ENCODE measurements at places on chromosomes 1 and 21.

GRCh38 chr1:231879296-231879695 is 252.7 kb downstream of the DISC1 start:
- DNase-seq: no peak

- DNase-seq: no peak
These were observed 108.3 kb downstream of the DMRTB1 start for GRCh38 chr1:53567450-53567849.

DNA sequence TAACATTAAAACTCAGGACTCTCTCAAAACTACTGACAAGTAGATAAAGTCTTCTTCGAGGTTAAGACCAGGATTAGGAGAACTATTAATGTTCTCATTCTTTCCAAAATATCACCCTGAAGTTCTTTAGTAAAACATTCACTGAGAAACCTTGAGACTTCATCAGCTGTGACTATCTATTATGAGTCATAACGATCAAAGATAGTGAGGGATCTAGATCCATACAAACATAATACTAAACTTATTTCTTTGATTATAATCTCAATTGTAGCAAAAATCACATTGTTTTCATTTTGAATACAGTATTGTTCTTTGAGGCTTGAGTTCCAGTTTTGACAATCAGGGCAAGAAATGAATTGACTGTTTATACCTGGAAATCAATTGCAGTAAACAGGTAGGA is 11.1 kb downstream of the PYHIN1 start:
- no peak for DNase-seq

DNA sequence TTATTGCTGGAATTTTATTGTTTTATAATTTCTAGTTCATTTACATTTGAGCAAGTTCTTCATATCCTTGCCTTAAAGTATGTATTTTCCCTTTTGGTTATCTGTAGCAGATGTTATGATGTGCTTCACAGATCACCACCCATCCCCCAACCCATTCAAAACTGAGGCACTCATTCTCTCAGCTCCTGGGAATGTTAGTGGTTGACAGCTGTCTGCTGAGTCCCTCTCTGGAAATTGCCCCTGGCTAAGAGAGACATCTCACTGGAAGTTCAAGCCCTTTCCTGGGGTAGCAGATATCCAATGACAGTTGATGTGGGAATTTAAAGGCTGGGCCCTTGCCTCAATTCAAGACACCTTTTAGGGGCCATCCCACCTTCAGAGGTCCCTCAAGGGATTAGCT is 4.3 kb upstream of the DPYD start:
- DNase-seq: no peak

DNA sequence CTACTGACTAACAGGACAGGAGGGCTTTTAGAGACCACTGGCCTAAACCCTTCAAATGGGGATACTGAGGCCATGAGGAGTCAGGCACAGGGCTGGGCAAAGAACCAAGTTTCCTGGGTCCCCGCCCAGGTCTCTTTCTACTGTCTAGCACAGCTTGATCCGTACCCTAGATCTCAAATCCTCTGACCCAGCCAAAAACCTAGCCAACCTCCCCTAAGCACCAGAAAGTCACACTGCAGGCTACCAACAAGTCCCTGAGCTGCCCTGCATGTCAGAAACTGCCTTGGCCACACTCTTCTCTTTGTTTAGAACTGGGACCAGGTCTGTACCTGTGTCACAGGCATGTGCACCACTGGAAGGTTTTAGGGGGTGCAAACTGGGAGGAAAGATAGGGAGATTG is 33.6 kb downstream of the AHDC1 start:
- DNase-seq: no peak

DNA sequence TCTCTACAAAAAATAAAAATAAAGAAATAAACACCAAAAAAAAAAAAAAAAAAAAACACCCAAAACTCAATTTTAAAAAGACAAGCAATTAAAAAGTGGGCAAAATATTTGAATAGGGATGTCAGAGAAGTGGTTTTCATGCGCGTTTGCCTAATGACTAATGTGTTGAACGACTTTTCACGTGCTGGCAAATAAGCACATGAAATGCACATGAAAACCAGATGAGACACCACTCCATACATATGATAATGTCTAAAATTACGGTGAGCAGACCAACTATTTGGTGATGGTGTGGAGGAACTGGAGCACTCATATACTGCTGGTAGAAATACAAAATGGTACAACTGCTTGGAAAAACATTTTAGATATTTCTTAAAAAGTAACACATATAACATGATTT is 39.4 kb upstream of the UHMK1 start:
- no peak for DNase-seq

DNA sequence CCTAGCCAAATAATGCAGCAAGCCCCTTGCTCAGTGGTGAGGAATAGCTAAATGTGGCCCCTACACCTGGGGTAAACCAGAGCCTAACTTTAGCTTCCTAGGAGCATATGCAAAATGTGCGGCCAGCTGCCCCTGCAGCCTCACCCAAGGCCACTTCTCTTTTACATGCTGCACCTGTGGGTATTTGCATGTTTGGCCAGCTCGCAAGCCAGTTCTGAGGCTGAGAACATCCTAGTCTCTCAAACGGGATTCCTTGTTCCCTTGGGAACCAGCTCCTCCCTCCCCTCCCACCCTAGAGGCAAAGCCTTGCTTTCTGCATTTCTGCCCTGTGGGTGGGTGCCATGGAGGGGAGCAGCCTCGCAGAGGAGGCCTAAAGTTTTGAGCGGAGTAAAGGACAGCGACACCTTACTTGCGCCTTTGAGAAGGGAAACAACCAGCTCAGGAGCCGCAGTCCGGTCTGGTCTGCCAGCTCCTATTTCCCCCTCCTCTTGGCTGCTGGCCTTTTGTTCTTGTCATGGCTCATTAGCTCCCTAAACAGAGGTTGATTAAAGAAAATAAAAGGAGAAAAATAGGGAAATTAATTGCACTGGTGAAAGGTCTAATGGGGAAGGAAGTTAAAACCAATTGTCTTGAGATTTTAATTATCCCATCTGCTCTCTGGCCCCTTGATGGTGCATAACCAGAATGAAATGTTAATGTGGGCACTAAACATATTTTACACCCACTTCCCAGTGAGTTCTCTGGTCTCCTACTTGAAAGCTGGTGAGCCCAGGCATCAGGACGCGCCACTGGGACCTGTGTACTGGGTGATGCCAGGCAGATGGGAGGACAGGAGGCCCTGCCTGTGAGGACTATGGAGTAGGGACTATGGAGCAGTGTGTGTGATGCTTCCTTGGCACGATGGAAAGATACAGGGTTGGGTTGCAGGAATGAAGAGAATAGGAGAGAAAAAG is 68.7 kb downstream of the TEX35 start:
- no peak for DNase-seq

DNA sequence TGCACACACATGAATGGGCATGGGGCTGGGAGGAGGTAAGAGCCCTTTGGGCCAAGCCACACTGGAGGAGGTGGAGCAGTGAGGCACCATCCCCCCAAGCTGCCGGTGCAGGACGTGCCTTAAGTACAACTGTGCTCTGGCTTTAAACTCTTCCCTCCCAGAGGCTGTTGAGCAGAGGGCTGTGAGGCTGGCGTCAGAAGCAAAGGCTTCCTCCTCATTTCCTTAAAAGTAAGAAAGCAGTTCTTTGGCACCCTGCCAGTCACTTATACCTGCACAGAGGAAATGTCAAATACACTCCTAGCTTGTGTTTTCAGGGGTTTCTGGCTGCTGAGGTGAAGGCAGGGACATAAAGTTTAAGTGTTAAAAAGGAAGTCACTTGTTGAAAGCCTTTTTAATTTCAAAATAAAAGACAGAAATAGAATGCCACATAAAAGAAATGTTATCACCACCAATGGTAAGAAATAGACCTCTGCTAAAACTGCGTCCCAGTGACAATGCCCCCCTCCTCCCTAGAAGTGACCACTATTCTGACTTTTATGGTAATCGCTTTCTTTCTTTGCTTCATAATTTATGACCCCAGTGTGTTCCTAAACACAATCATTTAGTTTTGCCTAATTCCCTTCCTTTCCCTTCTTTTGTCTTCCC is 33.0 kb downstream of the LAMC2 start:
- peak; percentile 15 for DNase-seq

- DNase-seq: no peak
These were observed 84.2 kb downstream of the RABGAP1L start for GRCh38 chr1:174243451-174244000.

DNA sequence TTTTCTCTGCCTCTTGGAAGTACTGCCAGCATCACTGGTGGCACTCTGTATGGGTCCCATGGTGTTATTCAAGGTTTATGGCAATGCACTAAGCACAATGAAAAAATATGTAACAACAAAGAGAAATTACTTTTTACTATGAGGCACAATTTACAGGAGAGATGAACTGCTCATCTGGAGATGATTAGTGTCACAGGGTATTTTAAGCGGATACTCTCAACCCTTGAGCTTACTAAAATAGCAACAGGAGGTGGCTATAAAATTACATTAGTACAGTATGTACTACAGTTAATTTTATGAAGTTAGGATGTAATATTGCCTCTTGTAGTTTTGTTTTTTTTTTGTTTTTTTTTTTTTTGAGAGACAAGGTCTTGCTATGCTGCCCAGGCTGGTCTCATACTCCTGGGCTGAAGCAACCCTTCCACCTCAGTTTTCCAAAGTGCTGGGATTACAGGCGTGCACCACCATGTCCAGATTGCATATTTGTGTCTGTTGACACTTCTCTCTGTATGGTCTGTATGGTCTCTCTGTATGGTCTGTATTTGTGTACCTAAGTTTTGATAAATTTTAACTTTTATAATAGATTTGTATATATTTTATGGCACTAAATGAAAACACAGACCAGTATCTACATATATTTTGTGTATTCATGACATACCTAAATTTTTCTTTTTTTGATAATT is 175.6 kb upstream of the HP1BP3 start:
- DNase-seq: no peak

- no peak for DNase-seq
These were observed 784.5 kb downstream of the BRINP3 start for GRCh38 chr1:189693140-189693539.

DNA sequence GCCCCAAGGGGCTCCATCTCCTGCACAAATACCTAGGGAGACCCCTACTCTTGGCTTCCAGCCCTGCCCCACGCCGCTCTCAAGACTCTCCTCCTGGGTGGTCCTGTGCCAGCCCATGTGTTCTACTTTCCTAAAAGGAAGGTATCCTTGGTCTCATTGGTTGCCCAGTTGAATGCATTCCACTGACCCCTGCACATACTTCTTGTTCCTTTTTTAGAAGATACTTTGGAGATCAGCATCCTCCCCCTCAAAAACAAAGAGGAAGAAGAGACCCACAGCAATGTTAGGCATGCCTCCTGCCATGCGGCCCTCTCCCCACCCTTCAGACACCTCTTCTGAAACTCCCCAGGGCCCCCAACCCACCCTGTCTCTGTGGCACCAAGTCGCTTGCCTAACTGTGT is 4.1 kb downstream of the SLAMF9 start:
- no peak for DNase-seq

- no peak for DNase-seq
These were observed 49.8 kb downstream of the ITSN1 start for GRCh38 chr21:33691945-33692603.

- DNase-seq: no peak
These were observed 2.7 kb upstream of the RCC1 start for GRCh38 chr1:28503117-28503516.

DNA sequence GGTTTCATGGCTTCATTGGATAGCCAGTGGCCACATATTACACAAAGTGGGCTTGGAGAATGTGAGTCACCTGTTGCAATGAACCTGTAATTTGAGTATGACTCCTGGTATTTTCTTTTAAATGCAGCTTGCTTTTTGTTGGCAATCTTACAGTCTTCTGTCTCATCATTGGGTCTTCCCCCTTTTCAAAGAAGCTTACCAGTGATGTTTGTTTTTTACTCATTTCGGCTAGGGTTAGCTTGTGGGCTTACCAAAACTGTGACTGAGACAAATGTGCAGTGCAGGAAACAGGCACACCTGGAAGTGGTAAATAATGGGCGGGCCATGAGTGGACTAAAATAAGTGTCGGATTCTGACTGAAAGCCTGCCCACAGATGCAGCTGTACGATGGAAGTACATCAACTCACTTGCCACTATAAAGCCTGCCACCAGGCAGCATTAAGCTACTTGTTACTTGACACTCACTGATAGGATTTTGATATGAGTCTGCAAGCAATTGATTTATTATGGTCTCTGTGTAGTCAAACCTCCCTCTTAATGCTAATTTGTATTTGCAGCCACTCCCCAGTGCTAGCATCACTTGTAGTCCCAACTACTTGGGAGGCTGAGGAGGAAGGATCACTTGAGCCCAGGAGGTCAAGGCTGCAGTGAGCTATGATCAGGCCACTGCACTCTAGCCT is 4.2 kb downstream of the HHAT start:
- no peak for DNase-seq

DNA sequence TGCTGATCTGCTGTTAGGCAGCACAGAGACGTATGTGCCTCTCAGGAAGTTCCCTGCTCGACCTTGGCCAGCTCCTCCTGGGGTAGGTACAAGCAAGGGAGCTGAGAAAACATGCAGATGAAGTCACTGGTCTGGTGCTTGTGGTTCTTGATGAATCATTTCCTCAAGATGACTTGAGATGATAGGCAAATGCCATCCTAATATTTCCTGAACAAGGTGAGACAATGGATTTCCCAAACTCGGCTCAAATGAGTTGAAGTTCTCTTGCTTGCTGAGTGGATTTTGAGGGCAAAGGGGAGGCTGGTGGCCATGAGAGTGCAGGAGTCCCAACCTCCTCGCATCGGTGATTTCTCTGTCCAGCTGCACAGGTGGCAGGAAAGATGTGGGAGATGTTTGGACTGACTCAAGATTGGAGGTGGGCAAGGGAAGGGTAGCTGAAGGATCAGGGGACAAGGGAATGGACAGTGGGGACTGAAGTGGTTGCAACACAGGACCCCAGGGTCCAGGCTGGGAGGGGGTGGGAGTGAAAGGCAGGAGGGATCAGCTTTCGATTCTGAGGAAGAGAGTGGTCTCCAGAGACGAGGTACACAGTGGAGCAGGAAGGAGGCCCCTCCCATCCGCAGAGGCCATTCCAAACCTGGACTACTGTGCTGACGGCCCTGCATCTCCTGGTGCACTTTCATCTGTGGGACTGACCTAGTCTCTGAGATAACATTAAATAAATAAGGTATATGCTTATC is 63.9 kb downstream of the CAPN2 start:
- DNase-seq: no peak

DNA sequence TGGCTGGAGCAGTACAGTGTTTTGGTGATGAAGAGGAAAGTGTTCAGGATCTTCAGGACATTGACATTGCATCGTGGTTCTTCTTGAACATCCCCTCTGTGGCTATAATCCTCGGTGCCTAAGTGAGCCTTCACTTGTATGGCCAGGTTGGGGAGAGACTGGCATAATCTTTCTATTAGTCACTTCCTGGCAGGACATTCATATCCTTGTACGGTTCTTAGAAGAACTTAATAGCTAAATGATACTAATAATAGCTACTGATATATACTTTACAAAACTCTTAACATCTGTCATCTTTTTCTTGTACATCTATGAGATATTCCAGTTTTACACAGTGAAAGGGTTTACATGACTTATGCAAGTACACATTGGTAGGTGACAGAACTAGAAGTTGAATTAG is 35.8 kb downstream of the CELF3 start:
- no peak for DNase-seq

All from amygdala (tissue), 56 donors.